CD8-positive, alpha-beta memory T cell (primary cell): ENCODE measurements at places on chromosomes 5 and 9. TPM values are rescaled to one million over a fixed set of nuclear protein-coding genes. Genes with fewer than 3 reads are reported as not detected.

DNA sequence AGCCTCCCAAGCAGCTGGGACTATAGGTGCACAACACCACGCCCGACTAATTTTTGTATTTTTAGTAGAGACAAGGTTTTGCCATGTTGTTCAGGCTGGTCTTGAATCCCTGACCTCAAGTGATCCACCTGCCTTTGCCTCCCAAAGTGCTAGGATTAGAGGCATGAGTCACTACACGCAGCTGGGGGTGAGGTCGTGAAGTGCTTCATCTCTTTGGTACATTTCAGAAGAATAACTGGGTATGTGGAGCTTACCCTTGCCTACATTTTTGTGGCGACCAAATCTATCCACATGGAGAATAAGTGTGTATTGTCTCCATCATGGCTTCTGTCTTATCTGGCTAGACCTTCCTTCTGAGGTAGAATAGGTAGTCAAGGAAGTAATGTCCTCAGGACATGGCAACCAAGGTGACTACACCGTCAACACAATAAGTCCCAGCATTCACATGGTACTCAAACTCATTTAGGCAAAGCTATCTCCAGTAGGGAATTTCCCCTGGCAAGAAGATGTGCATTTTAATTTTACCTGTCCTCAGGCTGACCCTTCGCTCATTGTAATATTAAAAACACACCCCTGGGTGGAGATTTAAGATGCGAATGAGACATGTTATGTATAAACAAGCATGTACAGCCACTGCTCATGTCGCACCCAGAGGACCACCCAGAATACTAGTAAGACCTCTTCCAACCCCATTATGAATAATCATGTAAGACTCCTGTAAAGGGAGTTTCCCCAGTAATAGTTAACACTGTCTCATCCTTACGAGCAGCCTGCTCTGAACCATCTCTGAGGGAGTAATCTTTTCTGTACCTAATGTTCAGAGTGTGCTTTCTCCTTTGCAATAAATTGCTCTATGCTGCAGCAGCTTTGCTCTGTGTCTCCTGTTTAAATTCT lies 1173.2 kb downstream of the TAF11L14 start:
- H3K27ac ChIP-seq: no peak overlapping the region
- DNase-seq: no peak
- no peaks in the 10 kb centered on the region for H3K4me1 ChIP-seq
- no peaks in the 10 kb centered on the region for H3K27me3 ChIP-seq
- no peaks in the 10 kb centered on the region for H3K36me3 ChIP-seq

DNA sequence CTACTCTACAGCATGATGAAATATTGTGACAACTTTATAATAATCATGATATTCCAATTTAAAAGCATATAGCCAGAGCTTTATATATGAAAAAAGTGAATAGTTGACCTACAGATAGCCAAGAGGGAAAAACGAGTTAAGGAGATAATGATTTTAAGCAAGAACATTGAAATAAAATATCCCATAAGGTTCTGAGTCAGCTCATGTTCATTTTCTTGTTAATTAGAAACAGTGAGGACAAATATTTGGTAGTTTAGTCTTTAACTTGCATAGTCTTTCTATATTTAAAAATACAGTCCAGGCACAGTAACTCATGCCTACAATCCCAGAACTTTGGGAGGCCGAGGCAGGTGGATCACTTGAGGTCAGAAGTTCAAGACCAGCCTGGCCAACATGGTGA lies 55.8 kb upstream of the CDH6 start:
- H3K27me3 ChIP-seq: no peaks in the 10 kb centered on the region
- no peaks in the 10 kb centered on the region for H3K4me1 ChIP-seq
- no peak for DNase-seq

The PCDHA9 gene
- not detected for total RNA-seq

The NSG2 gene
- not detected for total RNA-seq

The SAXO1 gene
- total RNA-seq: not detected
